ENCODE measurements at places on chromosomes 2 and 18.

GRCh38 chr2:236947294-236947693, 138.4 kb upstream of the COPS8 start:
- DNase-seq: no peak

GRCh38 chr2:33188799-33189198, 242.0 kb downstream of the LTBP1 start:
- no peak for DNase-seq

DNA sequence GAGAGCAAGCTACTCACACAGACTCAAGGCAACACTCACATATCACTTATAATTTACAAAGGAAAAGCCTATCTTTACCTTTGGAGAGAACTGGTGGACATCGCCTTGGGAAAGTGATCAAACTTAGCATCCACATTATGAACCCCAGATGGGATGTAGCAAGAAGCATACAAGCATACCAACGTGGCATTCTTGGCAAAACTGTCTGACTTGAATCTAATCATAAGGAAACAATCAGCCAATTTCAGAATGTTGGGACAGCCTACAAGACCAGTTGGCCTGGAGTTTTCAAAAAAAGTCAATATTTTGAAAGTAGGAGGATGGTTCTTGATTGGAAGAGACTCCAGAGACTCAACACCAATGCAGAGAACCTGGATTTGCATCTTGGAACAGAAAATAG, 79.1 kb upstream of the PMAIP1 start:
- DNase-seq: no peak

- DNase-seq: no peak
These were observed 25.4 kb downstream of the GPC1 start for GRCh38 chr2:240460781-240461431.

DNA sequence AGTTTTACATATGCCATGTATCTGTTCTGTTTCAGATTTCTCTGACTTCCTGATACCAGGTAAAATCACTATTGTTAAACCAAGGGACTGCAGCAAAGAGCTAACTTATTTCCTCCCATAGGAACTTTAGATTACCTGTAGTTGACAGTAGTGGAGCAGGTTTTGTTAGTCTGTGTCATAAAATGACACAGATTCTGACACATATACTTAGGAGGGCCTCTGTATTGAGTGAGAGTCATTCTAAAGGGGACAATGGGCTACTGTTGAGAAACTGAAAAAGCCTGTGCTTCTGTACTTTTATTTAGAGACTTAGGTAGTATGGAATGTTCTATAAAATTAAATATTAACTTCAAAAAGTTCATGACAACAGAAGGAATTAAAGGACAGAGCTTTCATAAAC, 48.2 kb downstream of the KCMF1 start:
- DNase-seq: no peak

DNA sequence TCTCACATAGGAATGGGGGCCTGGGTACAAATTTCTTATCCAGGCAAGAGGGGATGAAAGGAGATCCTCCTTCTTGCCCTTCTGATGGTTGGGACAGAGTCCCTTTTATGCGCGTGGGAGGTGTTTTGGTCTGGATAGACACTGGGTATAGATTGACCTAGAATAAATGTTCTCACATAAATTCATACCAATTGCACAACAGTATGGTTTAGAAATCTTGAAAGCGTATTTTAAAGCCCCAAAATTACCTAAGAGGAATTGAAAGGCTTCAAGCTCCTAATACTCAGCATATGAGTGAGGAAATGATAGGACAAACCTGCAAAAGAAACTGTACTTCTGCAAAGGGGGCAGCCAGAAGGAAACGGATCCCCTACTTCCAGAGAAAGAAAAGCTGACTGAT, 2.6 kb upstream of the BCL2 start:
- no peak for DNase-seq

DNA sequence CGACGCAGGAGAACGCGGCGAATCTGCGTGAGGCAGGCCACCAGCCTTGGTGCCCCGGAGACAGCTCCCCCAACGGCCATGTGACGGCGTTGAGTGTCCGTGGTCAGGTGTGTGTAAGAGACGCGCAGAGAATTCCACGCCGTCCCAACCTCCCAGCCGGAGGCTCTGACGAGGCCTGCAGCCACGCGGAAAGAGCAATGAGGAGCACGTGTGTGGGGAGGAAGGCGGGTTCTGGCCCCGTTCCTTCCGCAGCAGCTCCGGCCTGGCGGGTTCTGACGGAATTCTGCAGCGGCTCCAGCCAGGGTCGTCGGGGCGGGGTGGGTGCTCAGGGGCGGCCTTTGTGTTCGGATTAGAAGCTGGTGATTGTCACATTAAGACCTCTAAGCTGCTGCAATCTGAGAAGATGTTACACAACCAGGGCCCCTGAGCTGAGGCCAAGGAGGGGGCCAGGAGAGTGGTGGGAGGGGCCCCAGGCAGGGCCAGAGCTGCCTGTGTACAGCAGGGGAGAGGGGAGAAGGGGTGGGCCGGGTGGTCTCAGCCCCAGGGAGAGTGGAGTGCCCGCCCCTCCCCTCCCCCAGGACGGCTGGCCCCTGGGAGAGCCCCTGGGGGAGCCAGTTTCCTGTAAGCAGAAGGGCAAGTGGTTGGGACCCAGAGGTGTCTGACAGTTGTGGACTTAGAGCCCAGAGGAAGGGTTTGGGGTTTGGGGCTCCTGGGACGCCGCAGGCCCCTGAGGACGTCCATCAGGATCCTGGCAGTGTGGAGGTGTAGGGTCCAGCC, 5.1 kb upstream of the GAL3ST2 start:
- no peak for DNase-seq

- no peak for DNase-seq
These were observed 112.2 kb downstream of the TANC1 start for GRCh38 chr2:159080641-159081040.

DNA sequence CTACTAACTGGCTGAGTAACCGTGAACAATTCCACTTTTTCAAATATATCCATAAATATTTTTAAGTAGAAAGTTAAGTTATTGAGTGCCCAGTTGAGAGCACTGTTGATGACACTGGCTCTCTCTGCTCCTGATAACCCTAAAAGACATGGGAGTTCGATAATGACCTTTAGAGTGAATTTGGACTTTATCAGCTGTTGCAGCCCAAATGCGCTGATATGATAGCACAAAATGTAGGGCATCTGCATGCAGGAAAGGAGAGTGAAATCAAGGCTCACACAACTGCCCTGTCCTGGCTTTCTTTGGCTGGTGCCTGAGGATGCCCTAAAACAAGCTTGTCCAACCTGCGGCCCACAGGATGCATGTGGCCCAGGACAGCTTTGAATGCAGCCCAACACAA, 60.0 kb upstream of the ALK start:
- no peak for DNase-seq

DNA sequence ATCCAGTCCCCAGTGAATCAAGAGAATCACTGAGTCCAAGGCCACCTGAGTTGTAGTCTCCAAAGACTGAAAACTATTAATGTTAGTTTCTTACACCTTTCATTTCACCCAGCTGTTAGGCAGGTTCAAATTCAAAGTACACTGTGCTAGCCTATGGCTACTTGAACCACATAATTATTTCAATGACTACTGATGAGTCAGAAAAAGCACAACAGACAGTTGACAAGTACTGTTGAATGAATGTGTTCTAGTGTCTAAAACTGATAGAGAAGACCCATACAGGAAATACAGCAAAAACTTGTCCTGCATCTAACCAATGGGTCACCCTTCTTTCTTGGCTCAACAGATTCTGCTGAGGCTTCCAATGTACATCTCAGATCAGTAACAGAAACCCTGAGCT, 160.9 kb downstream of the MYO5B start:
- DNase-seq: no peak
